Stimulated activated CD4-positive, alpha-beta T cell treated with anti-CD3 and anti-CD28 coated beads, Interleukin-1b, Interleukin-23, amount 100 ng/mL, for 24 hours (primary cell): ENCODE measurements at places on chromosomes 13 and 19.

DNA sequence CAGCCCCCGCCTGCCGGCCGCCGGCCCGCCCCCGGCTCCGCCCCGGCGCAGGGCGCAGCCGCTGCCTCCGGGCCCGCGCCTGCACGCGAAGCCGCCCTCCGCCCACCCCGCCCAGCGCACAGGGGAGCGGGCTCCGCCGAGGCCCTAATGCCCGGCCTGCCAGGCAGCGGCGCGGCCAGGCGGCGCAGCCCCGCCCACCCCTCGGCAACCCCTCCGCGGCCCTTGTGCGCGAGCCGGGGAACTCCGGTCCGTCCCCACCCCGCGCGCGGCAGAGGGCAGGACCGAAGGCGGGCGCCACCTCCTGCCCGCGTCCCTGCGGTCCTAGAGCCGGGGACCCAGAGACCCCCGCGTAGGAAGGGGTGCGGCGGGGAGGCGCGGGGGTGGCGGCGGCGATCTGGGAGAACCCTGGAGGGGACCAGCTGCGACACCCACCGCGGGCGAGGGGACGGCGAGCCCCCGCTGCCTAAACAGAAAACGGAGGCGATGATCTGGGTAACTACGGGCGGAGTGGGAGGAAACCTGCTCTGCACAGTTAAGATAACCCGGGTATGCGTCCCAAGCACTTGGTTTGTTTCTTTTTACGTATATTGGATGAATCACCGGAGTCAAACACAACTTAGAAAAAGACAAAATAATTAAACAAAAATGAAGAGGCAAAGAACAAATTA is 350 bp upstream of the USP12 start:
- DNase-seq, result peak; percentile 82

GRCh38 chr19:23261496-23262020 is 11.4 kb upstream of the ZNF724 start:
- no peak for DNase-seq

GRCh38 chr19:33368074-33368864 is 5.2 kb upstream of the CEBPG start:
- DNase-seq, result no peak

- DNase-seq, result no peak
Measured at GRCh38 chr19:15365264-15365663, 14.3 kb downstream of the AKAP8 start.

DNA sequence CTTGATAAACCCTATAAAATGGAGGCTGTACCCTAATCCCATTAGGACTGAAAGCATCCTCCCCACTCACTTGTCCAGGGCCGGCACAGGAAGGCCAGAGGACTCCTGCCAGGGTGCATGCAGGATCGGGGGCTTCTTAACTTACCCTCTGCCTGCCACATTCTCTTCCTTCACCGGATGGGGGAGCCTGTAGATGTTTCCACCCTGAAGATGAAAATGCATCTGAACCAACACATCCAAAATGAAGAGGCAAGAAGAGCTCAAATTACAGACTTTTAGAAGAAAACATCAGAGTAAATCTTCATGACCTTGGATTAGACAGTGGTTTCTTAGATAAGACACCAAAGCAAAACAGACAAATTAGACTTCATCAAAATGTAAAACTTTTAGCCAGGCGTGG is 25.9 kb upstream of the NAPA start:
- no peak for DNase-seq

DNA sequence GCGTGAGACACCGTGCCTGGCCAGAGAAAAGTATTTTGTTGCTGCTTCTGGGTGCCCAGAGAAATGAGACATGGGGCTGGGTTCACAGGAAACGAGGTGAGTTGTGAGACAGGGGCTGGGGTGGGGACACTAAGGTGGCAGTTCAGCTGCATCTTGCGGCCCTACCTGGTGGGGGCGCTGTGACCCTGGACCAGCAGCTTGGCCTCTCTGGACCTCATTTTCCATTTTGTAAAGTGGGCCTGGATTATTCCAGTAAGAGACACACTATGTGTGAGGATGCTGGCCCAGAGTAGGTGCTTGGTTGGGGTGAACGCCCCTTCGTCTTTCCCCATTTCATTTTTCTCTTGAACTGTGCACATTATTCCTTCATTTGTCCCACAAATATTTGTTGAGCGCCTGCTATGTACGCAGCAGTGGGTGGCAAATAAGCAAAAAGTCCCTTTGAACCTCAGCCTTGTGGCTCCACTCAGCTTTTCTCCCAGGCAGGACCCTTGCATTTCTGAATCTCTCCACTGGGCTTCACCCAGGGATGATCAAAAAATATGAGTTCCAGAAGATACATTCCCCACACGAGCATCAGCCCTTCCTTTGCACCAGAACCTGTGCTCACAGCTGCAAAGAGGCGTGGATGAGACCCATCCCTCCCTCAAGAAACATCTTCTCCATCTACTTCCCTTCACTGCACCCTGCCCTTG is 26.6 kb upstream of the OR10H1 start:
- DNase-seq, result no peak

DNA sequence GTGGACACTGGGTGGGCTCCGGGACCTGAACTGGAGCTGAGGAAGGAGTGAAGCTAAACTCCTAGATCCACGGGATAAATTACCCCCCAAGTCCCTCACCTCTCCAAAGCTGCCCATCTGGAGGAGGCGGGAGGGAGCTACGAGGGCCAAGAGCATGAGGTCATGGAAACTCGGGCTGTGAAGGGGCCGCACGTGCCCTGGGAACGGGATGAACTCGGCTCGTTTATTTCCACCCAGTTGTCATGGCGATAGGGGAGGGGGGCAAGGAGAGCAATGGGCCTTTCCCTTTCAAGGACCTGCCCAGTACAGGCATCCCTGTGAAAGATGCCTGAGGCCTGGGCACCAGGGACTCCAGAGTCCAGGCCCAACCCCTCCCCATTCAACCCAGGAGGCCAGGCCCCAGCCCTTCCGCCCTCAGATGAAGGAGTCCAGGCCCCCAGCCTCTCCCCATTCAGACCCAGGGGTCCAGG is 3.8 kb downstream of the PPP1R12C start:
- no peak for DNase-seq

DNA sequence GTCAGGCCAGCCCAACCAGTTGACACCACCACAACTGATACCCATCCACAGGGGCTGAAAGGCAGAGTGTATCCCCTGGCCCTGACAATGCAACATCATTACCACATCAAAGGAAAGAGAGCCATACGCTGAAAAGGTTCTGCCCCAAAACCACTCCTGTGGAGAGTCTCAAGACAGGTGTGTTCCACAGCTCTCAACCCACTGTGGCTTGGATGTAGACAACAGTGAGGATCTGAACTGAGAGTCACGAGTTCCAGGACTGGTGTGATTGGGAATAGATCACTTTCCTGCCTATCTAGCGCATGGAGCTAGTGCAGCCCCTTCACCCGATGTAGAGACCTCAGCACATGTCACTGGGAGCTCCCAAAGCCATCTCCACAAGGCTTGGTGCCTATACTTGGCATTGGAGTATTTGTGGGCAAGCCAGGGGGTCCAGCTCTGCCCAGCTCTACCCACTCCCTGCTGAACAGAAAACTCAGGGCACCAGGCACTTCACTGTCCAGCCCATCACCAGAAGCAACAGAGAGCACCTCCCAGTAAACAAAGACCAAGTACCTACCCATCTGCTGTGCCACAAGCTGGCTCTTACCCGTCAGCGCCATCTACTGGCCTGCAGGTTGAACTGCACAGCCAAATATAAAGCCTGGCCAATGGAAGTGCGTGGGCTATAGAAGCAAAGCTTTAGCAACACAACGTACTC is 579.5 kb downstream of the UQCRFS1 start:
- peak; percentile 14 for DNase-seq

GRCh38 chr19:56400485-56400884 is 3.6 kb upstream of the ZNF583 start:
- no peak for DNase-seq

DNA sequence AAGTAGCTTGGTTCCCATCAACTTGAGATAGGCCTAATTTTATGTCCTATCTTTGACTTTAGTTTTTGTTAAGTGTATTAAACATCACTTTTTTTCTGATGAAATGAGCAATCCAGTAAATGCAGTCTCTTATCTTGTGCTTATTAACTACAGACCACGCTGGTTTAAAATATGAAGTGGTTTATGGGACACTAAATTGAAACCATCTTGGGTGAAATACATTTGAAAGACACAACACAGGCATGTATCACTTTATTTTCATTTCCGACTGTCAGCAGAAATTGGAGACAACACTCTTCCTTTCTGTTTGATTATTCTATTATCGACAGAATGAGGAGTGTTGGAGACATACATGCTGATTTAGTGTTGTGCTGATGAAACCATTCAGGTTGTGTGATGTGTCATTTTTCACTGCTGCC is 447.7 kb downstream of the GPC6 start:
- no peak for DNase-seq

DNA sequence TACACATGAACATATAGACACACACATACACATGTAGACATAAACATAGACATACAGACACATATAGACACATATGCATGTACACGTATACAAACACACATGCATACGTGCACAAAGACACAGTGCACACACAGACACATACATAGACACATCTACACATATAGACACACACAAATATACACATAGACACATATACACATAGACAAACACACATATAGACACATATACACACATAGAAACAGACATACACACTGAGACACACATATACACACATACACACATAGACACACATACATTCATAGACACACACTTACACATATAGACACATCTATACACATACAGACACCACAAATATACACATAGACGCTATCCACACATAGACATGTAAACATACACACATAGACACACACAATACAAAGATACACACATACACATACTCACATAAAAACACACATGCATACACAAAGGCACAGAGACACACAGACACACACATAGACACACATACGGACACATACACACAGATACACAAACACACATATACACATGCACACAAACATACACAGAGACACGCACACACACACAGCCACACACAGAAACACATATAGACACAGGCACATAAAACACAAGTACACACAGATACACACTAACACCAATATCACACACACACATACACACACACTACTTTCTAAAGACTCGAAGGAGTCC is 254.0 kb downstream of the TSHZ3 start:
- no peak for DNase-seq

- no peak for DNase-seq
Measured at GRCh38 chr13:95307507-95307906, 6.3 kb upstream of the ABCC4 start.

DNA sequence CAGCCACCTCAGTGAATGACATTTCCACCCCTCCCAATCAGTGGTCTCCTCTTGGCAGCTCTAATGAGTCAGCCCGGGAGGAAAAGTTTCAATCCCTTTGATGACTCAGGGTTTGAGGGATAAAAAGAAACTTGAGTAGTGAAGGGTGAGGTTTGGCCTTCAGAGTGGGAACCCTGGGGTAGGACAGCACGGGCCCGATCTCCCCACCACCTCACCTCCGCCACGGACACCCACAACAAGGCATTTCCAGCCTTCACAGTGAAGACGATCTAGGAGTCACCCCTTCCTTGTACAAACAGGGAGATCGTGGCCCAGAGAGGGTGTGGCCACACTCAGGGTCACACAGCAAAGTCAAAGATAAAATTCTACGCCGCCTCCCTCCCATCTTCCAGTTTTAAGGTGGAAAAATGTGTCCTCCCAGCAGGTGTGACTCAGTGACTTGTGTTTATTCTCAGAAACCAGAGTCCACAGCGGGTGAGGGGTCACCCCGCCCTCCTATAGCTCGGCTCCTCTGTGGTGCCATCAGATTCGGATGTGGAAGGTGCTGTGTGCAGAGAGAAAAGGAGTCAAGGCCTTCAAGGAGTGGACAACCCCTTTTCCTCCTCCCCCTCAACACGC is 12.3 kb downstream of the CIB3 start:
- DNase-seq, result no peak

GRCh38 chr19:41325947-41326706 is 16.2 kb downstream of the CCDC97 start:
- no peak for DNase-seq

DNA sequence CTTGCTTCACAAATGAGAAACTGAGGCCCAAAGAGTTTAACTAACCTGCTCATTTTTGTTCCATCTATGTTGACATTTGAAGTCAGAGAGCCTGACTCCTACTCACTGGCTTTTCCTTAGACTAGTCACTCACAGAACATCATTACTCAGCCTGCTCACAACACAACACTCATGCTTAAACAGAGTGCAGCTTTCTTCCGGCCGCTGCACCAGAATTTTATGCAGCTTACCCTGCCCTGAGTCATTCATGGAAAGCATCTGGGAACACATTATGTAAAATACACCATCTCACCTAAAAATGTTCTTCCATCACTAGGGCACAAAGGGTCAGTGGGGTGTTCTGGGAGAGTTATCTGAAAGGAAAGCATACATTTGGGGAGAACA is 303.4 kb downstream of the SPRY2 start:
- DNase-seq, result no peak

DNA sequence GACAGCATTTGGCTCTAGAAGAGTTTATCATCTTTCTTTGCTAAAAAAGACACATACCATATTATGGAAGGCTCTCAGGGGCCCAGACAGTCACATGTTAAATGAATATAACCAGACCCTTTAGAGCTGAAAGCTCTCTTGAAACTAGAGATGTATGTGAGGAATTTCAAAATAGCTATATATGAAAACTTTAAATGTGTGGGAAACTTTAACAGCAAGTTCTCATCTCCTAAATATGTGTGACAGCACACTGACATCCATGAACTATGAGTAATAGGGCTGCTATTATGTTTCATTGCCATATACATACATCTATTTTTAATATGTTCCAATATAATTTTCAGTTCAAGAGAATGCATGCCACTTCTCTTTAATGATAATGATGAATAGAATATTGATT is 509.5 kb downstream of the GPC6 start:
- DNase-seq, result no peak

GRCh38 chr13:75153386-75153785 is 328.6 kb downstream of the TBC1D4 start:
- DNase-seq, result no peak

DNA sequence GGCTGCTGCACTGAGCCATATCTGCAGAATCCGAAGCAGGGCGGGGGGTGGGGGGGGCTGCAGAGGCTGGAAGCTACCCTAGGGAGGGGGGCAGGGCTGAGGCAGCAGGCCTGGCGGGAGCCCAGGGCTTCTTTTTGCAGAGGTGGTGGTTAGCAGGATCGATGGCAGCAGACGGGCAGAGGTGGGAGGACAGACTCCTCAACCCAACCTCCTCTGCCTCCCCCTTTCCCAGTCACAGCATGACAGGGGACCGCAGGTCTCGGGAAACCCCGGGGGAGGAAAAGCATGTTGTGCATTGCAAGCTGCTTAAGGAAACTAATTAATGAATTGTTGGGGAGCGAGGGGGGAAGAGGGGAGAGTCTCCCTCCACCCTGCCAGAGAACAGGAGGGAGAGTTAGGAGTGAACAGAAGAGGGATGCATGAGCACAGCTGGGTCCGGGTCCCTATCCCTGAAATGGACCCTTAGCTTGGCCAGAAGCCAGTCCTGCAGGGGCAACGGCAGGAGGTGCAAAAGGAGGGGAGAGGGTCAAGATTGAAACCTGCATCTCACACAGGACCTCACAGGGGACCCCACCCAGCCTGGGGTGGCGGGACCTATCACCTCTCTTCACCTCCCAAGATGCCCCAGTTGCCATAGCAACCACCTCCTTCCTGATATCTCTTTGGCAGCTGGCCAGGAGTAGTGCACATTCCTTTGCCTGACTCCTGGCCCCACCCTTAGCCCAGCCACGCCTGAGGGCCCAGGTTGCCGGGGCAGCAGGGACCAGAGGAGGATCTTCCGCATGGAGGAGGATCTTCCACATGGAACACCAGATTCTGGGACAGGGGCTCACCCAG is 1.8 kb downstream of the FXYD7 start:
- DNase-seq, result no peak

GRCh38 chr19:10766049-10766623 is 48.3 kb downstream of the DNM2 start:
- DNase-seq, result no peak
